ENCODE measurements at places on chromosomes 3 and 15. TPM values are rescaled to one million over a fixed set of nuclear protein-coding genes. Genes with fewer than 3 reads are reported as not detected.

GOLGA8S gene
- 0.49 TPM for total RNA-seq

DNA sequence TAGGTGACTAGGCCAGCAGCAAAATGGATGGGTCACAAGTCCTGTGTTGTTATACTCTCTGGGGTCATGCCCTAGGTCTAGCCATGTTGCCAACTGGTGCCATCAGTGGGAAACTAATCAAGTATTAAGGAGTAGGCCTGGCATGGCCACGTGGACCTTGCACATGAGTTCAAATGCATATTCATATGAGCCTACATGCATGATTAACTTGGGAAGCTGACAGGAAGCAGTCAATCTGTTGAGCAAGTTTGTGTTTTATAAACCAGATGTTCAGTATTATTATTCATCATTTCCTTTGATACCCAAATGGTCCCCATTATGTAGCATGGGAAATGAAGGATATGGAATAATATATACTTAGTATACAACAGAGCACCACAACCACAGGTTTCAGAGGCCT, 95.0 kb downstream of the LRTM1 start:
- H3K4me1 ChIP-seq, result no peaks in the 10 kb centered on the region
- H3K4me3 ChIP-seq, result no peak overlapping the region
- no peaks in the 10 kb centered on the region for H3K36me3 ChIP-seq
- H3K27ac ChIP-seq, result no peak overlapping the region

- H3K36me3 ChIP-seq, result no peaks in the 10 kb centered on the region
- H3K27ac ChIP-seq, result no peak overlapping the region
- no peak overlapping the region for H3K4me3 ChIP-seq
- no peaks in the 10 kb centered on the region for H3K4me1 ChIP-seq
- DNase-seq, result no peak
- peaks cover 5% of the 10 kb centered on the region for H3K27me3 ChIP-seq
Measured at GRCh38 chr3:171652932-171653331, 157.4 kb downstream of the PLD1 start.

GRCh38 chr3:117264204-117264994, 554.8 kb downstream of the TUSC7 start:
- H3K27me3 ChIP-seq, result no peaks in the 10 kb centered on the region
- no peak overlapping the region for H3K27ac ChIP-seq
- H3K36me3 ChIP-seq, result no peaks in the 10 kb centered on the region
- H3K4me3 ChIP-seq, result no peak overlapping the region
- H3K4me1 ChIP-seq, result no peaks in the 10 kb centered on the region

- no peak for DNase-seq
- no peak overlapping the region for H3K4me3 ChIP-seq
- no peaks in the 10 kb centered on the region for H3K27me3 ChIP-seq
- no peaks in the 10 kb centered on the region for H3K4me1 ChIP-seq
- no peak overlapping the region for H3K27ac ChIP-seq
- H3K36me3 ChIP-seq, result peaks cover 4% of the 10 kb centered on the region
Measured at GRCh38 chr3:123120573-123120972, 53.7 kb downstream of the PDIA5 start.

DNA sequence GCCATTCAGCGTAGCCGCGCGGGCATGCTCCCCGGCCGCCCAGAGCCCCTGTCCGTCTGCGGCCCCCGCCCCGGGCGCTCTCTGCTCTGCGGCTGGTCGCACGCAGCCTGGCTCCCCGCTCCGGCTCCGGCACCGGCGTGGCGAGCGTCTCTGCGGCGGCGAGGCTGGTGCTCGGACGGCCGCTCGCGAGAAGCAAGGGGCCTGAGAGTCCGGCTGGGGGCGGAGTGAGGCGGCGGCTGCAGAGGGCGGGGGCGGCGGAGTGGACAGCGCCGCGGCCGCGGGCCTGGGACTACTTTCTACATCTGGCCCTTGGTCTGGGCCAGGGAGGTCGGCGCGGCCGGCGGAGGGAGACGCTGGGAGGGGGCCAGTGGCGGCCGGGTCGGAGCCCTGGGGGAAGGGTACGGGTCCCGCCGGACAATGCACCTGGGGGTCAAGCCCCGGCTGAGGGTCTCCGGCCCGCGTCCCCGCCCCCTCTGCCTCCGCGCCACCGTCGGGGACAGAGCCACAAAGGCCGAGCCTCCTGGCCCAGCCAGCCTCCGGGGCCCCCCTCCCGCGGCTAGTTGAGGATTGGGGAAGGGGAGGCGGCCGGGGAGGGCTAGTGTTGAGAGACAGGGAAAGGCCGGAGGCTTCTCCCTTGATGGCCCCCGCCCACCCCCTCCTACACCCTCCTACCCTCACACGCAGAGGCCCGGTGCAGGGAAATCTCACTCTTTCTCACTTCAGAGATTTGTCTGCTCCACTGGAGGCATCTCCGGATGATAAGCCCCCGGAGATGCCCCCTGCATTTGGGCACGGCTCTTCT, at the start of gene PRTG:
Gene PRTG (minus strand): TSS at position 226 of the 802 bp plus-strand sequence. CDS start 221 bp downstream, at position 5.
- H3K4me3 ChIP-seq, result peak within 1 kb of the TSS; percentile 54
- no peaks in the 10 kb centered on the region for H3K36me3 ChIP-seq
- H3K4me1 ChIP-seq, result peaks cover 3% of the 10 kb centered on the region
- no peak within 1 kb of the TSS for H3K27ac ChIP-seq
